Stimulated activated CD4-positive, alpha-beta T cell treated with anti-CD3 and anti-CD28 coated beads, Interleukin-4, amount 100 ng/mL, for 24 hours (primary cell): ENCODE measurements at places on chromosomes 6 and 20.

DNA sequence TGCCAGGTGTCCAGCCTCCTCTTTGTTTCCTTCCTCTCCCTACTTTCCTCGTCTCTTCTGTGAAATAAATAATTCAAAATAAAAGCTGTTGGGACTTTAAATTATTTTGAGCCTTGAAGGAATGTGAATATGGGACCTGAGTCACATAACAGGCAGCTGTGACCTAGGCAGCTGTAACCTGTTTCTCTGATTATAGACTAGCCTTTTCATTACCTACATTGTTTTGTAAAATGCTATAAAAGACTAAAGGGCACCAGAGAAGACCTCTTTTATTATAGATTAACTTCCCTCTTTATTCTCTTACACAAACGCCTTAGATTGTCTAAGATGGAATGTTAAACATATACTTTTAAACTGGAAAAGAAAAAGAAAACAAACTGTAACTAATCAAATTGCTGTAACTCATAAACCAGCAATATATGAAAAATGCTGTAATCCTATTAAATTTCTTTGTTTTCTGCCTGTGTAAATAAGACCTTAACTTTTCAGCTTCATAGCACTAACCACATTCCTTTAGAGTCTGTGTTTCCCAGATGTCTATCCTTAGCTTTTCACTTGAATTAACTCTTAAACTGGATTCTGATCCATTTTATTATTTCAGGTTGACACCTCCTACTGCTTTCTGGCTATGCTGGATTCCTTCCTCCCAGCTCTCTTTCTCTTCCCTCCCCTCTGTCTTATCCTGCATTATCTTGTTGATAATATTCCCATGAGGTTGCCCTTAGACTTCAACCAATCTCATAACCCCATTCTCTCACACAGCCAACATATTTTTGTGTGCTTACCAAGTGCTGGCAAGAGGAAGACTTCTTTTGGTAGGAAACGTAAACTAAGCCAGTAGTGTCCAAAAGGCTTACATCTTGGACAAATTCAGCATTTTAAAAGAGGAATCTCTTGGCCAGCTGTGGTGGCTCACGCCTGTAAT lies 69.2 kb downstream of the TPD52L1 start:
- DNase-seq = no peak

DNA sequence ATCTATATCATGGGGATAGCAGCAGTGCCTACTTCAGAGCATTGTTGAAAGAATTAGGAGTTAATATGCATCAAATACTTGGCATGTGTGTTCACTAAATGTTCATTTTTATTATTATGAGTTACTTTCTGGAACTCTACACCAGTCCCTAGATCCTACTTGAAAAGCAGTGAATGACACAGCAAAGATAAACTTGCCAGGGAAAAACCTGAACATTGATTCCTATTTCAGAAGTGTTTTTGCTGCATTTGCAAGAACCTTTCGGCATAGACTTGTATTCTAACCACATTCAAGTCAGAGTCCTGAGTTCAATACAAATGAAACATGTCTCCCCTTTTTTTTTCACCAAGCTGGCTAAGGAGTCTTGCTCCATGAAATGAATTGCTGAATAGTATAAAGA lies 187.4 kb upstream of the TAB2 start:
- DNase-seq = no peak

DNA sequence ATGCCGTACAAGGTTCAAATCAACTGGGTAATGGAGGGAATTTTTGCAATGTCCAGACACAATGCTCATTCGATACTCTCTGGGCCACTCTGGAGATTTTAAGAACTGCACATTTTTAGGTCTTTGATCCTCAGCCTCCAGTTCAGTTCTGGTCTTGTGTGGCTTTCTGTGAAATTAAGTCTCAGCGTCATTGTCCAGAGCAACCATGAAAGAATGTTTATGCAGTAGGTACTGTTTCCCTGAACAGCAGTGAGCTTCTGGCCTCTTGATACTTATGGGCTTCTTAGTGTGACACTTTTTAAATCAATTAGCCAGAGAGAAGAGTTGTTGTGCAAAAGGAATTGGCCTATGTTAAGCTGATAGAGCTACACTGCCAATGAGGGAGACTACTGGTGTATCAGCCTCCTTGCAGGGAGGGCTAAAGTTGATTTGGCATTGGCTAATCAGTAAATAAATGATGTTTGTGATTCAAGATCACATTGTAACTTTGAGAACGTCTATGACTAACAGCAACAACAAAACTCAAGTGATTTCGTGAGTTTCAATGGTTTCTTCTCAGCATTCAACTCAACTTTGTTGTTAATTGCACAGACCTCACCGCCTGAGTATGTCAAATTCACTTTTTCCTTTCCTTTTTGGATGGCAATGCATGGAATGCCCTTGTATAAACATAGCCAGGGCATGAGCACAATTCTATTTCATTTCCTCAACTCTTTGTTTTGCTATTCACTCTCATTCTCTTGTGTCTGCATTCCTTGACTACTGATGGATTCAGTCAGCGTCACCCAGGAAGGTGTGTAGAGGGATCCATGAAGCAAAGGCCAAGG lies 85.1 kb downstream of the GJA1 start:
- no peak for DNase-seq

DNA sequence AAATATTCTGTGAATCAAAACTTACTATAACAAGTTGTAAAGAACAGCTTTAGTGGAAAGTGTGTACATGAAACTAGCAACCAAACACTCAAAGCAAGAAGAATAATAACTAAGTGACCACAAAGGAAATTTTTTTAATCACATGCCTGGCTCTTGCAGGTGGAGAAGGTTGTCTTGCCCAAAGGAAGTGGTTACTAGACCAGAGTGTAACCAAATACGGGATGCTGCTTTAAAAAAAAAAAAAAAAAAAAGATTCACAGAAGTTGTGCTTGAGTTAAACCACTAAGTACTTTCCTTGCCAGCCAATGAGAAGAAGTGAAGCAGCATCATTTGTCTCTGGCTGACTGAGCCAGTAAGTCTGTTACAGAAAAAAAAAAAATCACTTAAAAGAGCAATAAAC lies 19.1 kb upstream of the HLA-DQB1 start:
- peak; percentile 24 for DNase-seq

DNA sequence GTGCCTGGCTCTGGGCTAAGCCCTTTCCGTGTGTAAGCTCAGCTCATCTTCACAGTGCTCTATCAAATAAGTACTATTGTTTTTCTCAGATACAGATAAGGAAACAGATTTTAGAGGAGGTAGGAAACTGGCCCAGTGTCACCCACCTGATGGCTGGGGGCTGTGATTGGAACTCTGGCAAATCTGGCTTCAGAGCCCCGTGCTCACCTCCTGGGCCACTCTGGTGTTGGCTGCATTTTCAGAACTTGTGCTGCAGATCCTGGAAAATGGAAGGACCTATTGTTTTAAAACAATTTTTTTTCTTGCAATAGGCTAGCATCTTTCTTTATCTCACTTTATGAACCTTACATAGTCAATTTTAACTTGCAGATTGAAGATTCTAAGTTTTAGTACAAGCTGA lies 5.7 kb downstream of the STX16 start:
- DNase-seq = no peak

GRCh38 chr20:53748821-53749421 lies 155.3 kb upstream of the ZNF217 start:
- no peak for DNase-seq
